ENCODE measurements at places on chromosomes 1 and 21.
A peak's percentile ranks its signal among the peaks of the same experiment; 100 is the strongest.

DNA sequence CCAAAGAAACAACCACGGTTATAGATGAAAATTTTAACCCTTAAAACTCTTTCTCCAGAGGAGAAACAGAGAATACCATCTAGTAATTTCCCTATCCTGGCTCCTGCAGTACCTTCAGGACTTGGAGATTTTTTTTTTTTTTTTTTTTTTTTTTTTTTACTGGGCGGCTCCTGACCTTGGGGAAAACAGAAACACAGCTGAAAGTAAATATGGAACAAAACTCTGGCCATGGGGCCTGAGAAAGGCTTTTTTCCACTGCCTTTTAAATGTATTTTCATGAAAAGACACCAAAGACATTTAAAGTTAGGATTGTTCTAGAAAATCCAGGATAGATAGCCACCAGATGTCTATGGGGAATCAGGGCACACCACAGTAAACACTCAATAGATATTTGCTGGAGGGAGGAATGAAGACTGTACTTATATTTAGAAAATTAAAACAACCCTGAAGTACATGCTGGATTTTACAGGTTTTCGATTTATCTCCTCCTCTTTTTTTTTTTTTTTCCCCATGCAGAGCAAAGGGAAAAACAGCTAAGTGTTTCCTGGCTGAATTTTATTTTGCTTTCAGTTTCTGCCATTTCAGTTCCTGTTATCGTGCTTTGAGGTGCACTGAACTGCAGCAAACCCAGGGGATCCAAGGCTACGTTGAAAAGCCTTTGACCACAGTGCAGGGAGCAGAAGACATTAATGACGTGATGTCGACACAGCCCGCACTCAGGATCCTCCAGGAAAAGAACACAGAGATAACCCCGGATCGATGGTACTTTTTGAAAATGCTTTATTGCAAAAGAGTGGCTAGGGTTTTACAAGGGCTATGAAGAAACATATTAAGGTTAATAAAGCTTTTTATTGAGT lies 35.7 kb upstream of the CNN3 start:
- peak; percentile 67 for DNase-seq

- DNase-seq, result no peak
Observed at GRCh38 chr1:208081972-208082371, 162.2 kb downstream of the PLXNA2 start.

DNA sequence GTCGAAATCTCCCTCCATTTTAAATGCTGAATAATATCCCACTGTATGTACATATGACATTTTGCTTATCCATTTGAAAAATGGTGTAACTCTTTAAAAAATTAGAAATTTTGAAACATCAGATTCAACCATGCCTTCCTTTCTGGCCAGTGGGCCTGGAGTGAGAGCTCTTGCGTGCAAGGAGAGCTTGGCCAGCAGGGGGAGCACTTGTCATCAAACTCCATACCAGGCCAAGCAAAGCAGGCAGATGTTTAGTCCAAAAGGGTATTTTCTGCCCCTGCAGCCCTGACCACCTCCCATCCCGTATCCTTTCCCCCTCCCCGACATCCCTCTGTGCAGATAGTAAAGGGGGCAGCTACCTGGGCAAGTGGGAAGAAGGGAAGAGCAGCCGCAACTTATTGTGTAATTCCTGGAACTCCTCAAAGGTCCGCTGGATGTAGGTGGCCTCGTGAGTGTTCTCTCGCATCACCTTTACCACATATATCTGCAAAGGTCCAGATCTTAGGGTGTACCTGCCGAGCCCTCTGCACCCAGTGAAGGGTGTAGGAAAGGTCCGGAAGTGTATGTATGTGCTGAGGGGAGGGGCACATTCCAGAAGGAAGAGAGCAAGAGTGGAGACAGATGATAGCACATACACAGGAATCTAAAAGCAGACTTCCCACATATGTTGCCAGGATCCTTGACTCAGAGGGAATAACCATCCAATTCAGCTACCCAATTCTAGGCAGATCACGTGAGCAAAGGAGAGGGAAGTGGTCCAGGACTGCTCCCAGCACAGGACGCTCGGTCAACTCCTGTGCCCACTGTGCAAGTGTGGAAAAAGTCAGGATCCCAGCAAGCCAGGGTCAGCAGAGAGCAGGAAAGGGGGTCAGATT lies 19.9 kb upstream of the PPP1R15B start:
- DNase-seq, result peak; percentile 82

DNA sequence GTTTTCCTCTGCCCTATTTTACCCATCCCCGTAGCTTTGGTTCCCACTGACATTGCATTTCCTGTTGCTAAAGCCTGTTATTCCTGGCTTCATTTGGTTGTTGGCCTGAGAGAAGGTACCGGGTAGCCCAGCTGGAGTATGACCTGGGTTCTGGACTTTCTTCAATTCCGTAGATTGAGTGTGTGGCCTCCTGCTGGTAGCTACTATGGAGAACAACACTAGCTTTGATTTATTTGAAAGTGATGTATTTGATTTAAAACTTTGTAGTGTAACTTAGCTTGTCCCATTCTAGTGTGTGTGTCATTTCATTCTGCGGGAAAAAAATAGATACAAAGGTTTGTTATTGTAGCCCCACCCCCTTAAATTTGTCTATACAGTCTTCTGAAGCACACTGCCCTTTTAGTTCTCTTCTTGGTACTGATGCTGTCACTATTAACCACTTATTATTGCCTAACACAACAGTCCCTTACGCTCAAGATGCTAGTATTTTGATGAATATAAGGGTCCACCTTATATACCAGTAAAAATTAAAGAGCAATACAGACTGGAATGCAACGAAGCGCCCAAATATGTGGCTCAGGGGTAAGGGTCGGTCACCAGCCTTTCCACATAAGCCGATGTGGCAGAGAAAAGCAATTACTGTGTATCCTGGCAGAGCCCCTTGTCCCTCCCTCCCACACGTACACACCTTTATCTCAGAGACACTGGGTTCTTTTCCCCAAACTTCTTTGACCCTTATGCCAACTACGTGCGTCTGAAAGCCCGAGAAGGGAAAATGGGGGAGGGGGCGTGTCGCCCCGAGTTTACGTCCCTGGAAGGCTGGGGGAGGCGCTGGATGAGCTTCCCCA lies 643 bp upstream of the MOV10 start:
- peak; percentile 35 for DNase-seq

DNA sequence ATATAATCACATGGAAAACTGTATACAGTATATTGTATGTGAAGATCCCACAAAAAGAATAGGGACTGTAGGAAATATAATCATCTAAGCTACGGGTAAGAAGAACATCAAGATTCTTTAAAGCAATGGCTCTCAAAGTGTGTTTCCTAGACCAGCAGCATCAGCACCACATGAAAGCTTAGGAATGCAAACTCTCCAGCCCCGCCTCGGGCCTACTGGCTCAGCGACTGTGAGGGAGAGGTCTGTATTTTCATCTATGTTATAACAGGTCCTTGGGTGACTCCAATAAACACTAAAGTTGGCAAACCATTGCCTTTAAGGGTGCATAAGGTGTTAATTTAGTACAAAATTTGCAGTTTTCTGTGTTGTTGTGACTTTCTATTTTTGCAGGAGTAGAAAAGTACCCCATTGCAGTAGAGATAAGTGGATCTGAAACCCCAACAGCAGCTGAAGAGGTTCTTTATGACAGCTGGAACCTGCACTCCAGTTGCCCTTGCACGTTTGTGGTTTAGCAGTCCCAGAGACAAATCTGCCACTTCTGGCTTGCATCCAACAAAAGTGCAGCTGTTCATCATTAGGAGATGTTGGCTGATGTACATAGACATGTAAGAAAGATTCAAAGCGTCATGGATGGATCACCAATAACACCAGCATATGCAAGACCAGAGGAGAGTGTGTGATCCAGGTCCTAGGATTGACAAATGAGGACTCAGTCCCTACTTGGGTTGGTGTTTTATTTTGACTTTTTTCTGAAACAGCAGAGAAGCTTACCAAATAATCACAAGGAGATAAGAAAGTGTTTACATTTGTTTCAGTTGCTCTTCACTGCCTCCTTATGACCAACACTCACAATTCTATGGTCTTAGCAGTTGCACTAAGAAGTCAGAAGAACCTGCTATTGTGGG lies 15.9 kb upstream of the IFNAR1 start:
- DNase-seq, result peak; percentile 57

- no peak for DNase-seq
Observed at GRCh38 chr21:18155508-18156193, 89.0 kb upstream of the CHODL start.

DNA sequence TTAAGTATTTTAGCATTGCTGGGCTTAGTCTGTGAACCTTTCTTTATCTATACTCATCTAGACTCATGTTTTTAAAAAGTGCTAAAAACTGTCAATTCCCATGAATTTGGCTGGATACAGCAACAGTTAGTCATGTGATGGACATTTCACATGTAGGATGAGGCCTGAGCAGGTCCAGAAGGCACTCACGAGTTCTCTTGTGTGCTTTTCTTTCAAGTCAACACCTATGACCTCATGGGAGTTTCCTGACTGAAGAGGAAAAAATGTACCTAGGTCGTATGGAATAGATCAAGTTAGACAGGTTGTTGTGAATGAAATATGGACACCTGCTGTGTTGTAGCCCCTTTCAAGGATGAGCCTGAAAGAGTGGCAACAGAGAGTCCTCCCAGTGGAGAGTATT lies 394.2 kb downstream of the DUSP10 start:
- no peak for DNase-seq

DNA sequence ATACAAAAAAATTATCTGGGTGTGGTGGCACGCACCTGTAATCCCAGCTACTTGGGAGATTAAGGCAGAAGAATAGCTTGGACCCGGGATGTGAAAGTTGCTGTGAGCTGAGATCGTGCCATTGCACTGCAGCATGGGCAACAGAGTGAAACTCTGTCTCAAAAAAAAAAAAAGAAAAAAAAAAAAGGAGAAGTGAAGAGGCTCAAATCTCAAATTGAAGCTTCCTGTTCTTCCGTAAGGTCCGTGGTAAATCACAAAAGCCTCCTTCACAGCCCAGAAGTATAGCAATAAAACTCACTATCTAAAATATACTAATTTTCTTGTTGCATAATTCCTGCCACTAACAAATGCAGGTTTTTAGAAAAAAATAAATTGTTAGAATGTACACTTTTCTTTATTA lies 498.2 kb upstream of the BRINP3 start:
- no peak for DNase-seq

- DNase-seq, result no peak
Observed at GRCh38 chr1:13830616-13831280, 130.8 kb downstream of the PRDM2 start.

GRCh38 chr1:167631936-167632614 lies 2.0 kb downstream of the RCSD1 start:
- DNase-seq, result no peak

- DNase-seq, result peak; percentile 91
Observed at GRCh38 chr1:94925561-94926125, 1.3 kb downstream of the CNN3 start.

- DNase-seq, result peak; percentile 59
Observed at GRCh38 chr1:27862671-27863537, 9.4 kb upstream of the THEMIS2 start.

DNA sequence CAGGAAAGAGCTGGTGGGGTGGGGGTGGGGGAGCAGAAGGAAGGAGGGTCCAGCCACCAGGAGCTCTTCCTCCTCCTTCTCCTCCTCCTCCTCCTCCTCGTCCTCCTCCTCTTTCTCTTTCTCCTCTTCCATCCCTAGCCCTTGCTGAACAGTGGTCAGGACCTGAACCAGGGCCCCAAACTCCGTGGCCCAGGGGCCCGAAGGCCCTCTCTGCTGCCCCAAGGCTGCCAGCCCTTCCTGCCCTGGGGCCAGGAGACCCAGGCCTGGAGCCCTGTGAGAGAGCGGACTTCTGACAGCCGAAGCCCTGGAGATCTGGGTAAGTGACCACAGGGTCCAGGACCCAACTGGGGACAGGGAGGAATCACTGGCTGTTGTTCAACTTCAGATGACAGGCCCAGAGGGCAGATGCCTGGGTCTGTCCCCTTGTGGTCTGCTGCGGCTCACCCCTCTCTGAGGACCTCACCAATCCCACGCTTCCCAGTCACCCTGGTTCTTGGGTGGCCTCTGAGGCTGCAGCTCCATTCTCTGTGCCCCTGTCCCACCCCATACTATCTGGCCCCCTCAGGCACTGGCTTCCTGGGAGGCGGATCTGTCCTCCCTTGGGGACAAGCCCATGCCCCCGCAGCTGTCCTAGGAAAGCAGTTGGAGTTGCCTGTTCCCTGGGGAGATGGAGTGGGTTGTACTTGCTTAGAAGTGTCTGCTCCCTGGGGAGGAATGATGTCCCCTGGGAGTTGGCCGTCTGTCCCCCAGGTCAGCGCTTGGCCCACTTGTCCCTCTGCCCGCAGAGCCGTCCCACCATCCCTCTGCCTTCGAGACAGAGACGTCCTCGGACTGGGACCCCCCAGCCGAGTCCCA lies 51.8 kb downstream of the VWA5B1 start:
- no peak for DNase-seq

- DNase-seq, result no peak
Observed at GRCh38 chr1:3529099-3529729, 74.7 kb downstream of the ARHGEF16 start.

- no peak for DNase-seq
Observed at GRCh38 chr1:36475910-36476604, 6.7 kb downstream of the CSF3R start.

DNA sequence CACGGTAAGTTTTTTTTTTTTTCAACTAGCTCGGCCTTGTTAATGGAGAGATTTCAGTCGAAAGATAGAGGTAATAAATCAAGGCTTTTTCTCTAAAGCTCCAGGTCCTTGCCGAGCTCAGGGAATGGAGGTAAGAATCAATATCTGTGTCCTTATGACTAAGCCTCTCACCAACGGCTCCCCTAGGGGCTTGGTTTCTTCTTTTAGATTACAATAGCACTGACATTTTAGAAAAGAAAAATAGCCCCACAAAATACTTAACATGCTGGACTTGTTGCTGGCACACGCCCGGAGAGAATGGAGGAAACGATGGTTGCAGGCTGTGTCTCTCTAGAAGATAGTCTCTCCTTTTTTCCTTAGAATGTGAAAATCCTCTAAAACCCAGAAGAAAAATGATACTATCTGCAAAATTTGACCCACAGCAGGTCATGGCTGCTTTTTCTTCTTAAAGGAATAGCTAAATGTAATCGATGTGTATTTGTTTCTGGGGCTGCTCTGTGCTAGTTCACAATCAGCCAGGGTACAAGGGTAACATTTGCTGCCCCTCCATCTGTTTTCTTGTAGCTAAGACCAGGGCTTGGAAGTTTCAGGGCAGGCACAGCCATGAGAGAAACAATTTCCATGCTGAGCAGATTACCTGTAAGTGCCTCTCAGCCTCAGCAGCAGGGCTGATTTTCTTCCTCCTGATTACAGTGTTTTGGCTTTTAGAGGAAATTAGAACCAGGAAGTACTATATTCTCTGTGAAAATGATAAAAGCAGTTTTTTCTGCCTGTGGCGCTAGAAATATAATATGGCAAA lies 86.2 kb upstream of the GNG12 start:
- DNase-seq, result no peak

GRCh38 chr1:154304664-154305337 lies 16.1 kb upstream of the AQP10 start:
- DNase-seq, result no peak

Measured in hindlimb muscle (tissue), 1 donor.